Urinary bladder (tissue), 4 donors: ENCODE measurements at places on chromosomes 2 and 18. TPM values are rescaled to one million over a fixed set of nuclear protein-coding genes. Genes with fewer than 3 reads are reported as not detected.

Gene ANKRD30BL
- not detected for polyA plus RNA-seq

Gene SPATA3
- polyA plus RNA-seq, result not detected

Gene SLC5A7
- 0.95 TPM for polyA plus RNA-seq

Gene KHK
- 6.8 TPM for polyA plus RNA-seq

Gene TET3
- polyA plus RNA-seq, result 2.5 TPM

Gene CCBE1
- polyA plus RNA-seq, result 0.37 TPM

DNA sequence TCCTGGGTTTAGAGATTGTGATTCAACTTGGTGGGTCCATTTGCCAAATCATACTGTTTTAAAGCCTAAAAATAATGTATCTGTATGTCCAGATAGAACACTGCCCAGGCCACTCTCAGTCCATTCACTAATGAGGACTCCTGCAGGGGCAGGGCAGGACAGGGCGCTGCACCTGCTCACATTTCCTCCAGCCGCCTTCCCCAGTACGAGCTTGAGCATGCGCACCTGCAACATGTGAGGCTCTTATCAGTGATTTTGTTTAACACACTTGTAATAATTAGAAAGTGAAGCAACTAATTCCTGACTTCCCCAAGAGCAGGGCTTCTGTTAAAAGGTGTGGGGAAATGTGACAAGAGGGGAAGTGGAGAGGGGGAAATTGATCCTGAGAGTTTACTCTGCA lies 89.7 kb downstream of the AFF3 start:
- no peak for DNase-seq

DNA sequence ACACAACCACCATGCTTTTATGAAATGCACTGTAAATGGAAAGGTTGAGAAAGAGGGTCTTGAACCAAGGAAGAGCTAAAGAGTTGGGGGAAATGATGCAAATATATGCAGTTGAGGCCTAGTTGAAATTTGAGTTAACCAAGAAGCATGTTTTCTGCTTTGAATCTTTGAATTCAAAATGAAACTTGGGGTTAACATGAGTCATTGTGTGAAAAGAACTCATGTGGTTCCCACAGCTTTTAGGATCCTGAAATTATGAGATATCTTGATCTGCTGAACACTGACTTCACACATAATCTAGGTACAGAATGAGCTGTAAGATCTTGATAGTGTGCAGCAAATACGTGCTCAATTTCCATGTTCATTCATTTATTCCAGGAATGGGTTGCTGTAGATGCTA lies 422.9 kb upstream of the TRIB2 start:
- no peak for DNase-seq

DNA sequence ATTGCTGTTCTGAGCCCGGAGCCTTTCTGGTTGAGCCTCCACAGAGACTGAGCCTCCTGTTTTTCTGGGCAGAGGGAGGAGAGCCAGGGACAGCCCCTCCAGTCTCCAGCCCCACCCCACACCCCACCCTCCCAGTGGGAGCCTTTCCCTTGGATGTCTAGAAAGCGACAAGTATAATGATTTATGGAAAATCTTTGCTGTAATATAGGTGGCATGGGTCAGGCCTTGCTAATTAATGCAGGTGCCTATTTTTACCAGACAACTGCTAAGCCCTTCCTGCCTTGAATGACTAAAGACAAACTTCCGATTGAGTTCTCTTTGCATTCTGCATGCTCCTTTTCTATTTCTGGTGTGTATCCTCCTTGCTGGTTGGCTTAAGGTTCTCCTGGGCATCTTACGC lies 43.1 kb downstream of the MERTK start:
- no peak for DNase-seq

GRCh38 chr2:233301248-233301647 lies 6.4 kb upstream of the SAG start:
- no peak for DNase-seq

DNA sequence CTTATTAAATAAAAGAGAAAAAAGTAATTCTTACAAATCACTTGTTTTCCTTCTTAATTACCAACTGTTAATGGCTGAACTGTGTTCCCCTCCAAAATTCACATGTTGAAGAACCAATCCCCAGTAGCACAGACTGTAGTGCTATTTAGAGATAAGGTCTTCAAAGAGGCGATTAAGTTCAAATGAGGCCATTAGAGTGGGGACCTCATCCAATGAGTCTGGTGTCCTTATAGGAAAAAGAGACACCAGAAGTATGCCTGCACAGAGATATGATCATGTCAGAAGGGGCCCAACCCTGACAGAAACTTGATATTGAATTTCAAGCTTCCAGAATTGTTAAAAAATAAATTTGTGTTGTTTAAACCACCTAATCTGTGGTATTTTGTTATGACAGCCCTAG lies 89.8 kb downstream of the MEMO1 start:
- no peak for DNase-seq

GRCh38 chr18:10450986-10451385 lies 3.4 kb upstream of the APCDD1 start:
- DNase-seq, result no peak

DNA sequence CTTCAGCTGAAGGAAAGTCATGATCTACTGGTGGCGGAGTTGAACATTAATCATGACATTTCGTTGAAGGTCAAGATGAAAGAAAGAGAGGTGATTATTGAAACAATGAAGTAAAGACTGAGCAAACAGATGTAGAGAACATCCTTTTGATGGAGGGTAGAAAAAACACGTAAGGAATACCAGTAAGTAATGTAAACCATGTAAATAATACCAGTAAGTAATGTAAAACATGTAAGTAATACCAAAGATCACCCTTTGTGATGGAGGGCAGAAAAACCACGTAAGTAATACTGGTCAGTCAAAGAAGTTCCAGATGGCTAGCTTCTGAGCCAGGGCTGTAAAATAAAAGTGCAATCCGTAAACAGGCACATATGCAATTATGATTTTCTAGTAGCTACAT lies 1387.7 kb downstream of the SUCLG1 start:
- DNase-seq, result no peak

- DNase-seq, result no peak
Measured at GRCh38 chr2:230865766-230866755, 1.3 kb downstream of the ITM2C start.

DNA sequence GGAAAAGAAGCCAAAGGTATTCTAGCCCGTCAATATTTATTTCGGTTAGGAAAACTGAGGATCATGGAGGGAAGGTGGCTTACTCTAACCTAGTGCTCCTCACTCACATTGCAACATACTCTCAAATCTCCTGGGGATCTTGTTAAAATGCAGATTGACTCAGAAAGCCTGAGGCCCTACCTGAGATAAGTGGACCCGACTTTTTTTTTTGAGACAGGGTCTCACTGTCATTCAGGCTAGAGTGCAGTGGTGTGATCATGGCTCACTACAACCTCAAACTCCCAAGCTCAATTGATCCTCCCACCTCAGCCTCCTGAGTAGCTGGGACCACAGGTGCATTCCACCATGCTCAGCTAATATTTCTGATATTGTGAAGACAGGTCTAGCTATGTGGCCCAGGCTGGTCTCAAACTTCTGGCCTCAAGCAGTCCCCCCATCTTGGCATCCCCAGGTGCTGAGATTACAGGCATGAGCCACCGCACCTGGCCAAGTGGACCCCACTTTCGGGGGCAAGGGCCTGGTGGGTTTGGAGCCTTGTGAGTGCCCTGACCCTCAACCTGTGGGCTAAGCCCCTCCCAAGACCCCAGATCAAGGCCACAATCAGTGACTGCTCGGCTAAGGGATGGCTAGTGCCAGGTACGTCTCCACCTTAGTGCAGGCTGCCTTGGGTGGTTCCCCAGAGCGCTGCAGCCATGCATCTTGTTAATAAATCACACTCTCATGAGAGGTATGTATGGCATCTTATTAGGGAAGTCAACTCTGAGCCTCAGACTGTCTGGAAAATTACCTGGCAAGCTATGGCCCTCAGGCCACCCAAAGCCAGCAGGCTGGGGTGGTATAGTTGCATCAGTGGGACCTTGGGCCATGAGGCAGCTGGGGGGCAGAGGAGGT lies 1.1 kb upstream of the NEURL3 start:
- DNase-seq, result no peak
